ENCODE measurements at places on chromosomes 5 and 9.

DNA sequence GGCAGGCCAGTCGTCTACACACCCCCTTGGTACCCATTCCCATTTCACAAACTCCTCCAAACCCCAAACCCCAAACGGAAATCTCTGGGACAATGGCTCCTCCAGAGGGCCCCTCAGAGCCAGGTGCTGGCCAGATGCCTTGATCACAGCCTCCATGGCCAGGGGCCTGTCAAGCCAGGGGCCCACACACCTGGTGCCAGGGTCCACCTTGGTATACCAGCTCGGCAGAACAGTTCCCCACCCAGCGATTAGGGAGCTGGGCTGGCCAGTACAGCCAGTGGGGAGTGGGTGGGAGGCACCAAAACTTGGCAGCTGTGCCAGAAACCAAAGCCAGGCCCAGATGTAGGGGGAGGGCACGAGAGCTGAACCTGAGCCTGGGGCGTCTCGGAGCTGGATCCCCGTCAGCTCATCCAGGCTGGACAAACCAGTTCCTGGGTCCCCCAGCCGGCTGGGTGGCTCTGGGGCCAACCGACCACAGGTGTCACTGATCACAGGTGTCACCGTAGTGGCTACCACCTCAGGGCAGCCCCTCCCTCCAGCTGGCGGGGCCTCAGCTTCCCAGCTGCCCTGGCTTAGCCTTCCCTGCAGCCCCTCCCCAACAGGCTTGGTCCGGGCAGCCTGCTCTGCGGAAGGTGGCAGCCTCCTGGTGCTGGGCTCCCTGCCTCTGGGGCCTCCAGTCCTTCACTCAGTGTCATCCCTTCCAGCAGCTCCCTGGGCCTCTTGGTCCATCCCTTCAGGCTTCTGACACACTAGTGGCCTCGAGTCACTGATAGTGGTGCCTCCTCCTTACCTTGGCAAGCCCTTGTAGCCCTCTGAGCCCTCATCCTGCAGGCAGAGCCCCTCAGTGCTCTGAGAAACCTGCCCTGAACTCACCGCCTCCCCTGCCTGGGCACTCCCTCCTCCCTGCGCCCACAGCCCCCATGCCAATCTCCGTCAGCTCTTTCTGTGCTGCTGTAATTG lies 6.6 kb upstream of the RMND5B start:
- no peak for DNase-seq

DNA sequence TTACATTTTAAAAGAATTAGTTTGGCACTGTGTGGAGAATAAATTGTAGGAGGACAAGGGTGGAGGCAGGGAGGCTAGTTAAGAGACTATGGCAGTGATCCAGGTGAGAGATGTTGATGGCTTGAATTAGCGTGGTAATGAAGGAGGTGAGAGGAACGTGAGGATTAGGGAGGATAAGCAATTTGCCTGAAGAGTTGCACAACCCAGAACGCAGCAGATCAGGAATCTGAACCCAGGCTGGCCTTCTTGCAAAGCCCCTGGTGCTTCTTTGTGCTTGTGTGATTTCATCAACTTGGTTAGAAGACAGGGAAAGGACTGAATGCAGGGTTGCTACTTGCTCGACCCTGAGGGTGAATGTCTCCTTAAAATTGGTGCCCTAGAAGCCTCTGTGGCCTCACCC lies 6.9 kb upstream of the SCAMP1 start:
- DNase-seq = no peak

DNA sequence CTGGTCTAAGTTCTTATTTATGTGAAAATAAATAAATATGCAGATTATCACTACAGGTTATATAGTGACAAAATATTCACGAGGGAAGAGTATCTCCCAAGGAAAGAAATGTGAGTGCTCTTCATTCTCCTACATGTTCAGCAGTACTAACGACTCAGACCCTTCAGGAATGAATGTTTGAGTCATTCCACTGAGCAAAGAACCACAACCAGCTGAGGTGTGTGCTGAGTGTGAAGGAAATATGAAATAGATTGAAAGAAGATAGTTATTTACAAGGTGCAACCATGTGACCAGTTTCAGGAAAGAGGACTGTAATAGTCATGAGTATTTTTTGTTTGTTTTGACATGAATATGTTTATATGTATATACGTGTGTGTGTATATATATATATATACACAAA lies 228.7 kb downstream of the TUSC1 start:
- no peak for DNase-seq

DNA sequence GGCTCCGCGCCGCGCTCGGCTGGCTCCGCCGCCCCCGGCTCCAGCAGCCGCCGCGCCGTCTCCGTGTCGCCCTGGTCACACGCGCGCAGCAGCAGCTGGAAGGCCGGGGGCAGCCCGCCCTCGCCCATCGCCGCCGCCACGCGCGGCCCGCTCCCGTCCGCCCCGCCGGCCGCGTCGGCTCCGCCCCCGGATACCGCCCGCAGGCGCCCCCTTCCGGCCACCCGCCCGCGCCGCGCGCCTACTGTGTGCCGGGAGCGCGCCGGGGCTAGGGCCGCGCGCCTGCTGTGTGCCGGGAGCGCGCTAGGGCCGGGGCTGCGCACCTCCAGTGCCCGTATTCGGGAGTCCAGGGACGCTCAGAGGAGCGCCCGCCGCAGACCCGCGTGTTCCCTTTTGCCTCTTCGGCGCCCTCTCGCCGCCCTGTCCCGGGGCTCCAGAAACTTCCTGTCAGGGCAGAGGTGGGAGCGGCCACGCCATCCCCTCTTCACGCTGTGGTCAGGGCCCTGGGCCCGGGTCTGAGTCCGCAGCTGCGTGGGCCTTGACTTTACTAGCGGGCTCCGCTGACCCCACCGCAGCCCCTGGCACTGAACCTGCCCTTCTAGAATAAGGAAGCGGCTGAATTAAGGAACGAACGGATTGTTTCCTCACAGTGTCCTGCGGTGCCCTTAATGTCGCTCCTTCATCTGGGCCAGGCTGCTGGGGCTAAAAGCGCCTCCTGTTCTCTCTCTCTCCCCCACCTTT lies at the start of gene ANKS6:
ANKS6 (minus strand) TSS at position 192 of the 738 bp plus-strand sequence; CDS start at position 128, 64 bp downstream.
- DNase-seq = peak; percentile 68

GRCh38 chr5:9423571-9423970 lies 122.3 kb downstream of the SEMA5A start:
- DNase-seq = peak; percentile 53

DNA sequence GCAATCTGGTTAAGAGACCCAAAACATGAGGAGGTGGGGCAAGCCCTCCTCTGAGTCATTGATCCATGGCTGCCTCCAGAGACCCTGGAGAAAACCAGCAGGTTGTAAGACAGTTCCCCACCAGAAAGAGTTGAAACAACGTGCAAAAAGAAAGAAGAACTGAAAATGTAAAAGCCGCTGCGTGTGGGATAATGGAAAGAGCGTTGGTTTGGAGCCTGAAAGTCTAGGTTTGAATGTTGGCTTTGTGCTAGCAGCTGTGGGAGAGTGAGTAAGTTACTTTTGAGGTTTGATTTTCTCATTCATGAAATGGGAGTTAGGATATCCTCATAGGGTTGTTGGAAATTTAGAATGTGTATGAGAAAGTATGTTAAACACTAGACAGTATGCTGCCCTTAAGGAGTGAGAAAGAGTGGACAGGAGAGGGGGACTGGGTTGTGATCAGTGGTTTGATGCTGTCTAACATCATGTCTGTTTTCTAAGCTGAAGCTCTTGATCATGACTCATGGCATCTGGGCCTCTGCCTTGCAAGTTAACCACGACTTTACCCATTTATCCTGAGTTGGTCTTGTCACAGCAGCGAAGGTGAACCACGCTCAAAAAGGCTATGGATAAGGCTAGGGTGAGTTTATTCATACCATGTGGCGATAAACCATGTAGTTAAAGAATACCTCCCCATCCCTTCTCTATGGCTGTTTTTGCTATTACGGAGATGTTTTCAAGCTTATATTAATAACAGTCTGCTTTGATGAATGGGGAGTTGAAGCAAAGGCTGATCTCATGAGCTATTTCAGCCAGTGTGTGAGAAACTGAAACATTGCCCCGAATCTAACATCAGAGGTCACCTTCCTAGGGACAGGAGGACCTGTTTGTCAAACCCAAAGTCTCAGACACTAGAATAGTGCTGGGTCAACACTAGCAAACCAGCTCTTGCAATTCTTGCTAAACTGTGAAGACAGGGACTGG lies 41.3 kb downstream of the ZNF366 start:
- peak; percentile 53 for DNase-seq

- DNase-seq = no peak
These were observed 3.1 kb upstream of the SLC27A6 start for GRCh38 chr5:128962211-128962610.

GRCh38 chr9:130450344-130451003 lies 5.7 kb downstream of the ASS1 start:
- DNase-seq = no peak

DNA sequence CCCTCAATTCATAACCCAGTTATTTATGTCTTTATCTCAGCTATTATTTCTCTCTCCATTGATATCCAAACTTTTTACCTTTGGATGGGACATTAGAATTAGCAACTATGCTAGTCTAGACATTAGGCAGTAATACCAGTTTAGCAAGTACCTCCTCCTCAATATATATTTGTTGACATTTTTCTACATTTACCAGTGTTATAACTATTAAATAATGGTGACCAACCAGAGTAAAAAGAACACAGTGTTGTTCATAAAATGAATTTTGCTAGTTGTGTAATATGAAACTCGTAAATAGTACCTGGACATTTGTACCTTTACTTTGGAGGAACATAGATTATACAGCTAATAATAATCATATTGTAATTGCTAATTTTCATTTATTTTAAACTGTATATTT lies 554.6 kb upstream of the CDH6 start:
- DNase-seq = no peak

- DNase-seq = peak; percentile 66
These were observed 46.2 kb downstream of the PCA3 start for GRCh38 chr9:76810377-76810957.

DNA sequence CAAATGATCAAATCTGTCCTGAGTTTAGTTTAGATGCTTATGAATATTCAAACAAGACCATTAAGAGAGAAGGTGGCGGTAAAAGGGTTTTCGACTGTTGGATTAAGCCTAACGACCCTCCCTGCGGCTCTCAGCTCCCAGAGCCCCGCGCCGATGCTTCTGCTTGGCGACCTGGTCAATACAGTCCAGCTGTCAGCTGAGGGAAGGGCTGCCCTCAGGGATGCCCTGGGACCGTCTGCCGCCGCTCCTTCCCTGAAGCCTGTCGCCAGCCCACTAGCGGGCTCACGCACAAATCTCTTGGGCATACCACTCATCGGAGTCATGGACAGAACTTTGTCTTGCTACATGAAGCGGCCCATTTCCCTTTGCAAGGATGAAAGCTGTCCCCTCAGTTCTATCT lies 136.6 kb upstream of the RAPGEF1 start:
- no peak for DNase-seq

DNA sequence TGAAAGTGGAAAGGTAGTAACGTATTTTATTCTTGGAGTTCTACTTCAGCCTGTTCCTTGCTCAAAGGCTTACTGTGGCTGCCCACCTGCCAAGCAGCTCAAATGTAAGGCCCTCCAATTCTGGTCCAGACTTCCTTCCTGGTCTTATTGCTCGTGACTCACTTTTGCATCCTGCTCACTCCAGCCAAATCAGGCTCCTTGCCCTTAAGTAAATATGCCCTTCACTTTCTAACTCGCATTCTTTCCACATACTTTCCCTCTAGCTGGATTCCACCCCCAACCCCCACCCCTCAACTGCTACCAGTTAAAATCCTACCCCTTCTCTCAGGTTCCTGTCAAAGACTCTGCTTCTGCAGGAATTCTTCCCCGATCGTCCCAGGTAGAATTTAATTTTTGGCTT lies 96.6 kb downstream of the GALNT10 start:
- DNase-seq = peak; percentile 63

DNA sequence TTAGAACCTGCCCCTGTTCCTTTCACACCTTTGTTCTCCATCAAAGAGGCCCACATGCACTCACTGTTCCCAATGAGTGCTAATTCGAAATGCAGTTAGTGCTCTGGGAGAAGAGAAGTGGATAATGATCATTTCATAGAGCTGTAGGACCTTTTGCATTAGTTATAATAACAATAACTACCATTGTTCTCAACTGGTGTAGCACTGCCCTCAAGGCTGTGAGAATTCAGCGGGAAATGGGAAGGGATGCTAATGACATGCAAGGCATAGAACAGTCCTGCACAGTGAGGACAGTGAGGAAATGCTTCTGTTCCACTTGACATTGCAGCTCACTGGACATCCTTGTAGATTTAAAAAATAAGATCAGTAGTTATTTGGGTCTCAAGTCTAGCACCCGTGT lies 187.4 kb downstream of the FBXL7 start:
- no peak for DNase-seq

GRCh38 chr5:133274597-133274935 lies 222.8 kb downstream of the HSPA4 start:
- no peak for DNase-seq

- DNase-seq = no peak
These were observed 202.3 kb downstream of the LRRC70 start for GRCh38 chr5:62780888-62781287.

- peak; percentile 86 for DNase-seq
These were observed 40.3 kb upstream of the CDKN2AIPNL start for GRCh38 chr5:134451936-134452505.

- DNase-seq = peak; percentile 68
These were observed 162.2 kb downstream of the SREK1 start for GRCh38 chr5:66306105-66306843.

DNA sequence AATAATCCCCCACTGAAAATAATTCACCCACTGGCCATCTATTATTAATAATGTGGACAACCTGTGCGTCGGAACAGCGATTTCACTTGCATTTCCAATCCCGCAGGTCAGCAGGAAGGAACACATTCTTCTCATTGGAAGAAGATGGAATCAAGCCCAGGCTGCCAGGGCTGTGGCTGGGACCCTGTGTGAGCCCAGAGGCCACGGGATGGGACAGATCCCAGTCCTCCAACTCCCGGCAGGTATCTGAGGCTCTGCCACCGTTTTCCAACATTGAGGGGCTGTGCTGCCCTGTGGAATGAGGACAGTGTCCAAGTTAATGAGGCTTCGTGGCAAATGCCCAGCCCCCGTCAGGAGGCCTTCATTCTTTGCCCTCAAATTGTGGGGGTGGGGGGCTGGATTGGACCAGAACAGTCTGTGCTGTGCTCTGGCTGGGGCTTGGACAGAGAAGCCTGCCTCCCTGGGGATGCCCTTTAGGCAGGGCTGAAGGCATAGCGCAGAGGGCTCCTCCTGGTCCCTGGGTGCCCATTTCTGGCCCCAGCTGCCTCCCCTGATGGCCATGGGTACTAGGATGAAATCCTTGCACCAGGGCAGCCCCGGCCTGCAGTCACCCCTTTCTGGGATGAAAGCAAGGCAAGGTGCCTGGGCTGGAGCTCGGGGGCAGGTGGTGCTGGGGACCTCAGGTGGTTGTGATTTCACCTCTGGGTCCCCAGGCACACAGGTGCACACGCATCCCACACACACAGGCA lies 195.0 kb upstream of the PPP1R26 start:
- DNase-seq = no peak

DNA sequence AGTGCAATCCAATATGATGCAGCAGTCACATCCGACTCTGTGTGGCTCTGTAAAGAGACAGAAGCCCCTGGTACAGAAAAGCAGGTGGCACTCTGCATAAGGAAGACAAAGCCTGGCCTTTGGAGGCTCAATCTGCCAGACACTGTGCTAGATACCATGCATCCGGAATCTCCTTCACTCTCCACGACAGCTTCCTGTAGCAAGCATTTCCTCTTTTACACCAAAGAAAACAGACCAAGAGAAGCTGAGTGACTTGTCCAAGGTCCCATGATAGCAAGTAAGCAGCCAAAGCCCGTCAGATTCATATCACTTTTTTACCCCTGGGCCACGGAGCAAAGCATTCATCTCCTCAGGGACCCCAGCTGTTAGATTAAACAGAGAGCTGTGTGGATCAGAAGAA lies 64.2 kb upstream of the SMIM23 start:
- DNase-seq = no peak

GRCh38 chr5:148632255-148633066 lies 21.9 kb downstream of the HTR4 start:
- no peak for DNase-seq

All from mesenchymal stem cell (in vitro differentiated cells and primary cell).